ENCODE measurements at places on chromosomes 13 and 19. TPM values are rescaled to one million over a fixed set of nuclear protein-coding genes. Genes with fewer than 3 reads are reported as not detected.

LGALS14 gene
- not detected for total RNA-seq

ZNF491 gene
- total RNA-seq, result 18.5 TPM

IFNL1 gene
- total RNA-seq, result not detected

RNF225 gene
- total RNA-seq, result not detected

IL4I1 gene
- total RNA-seq, result not detected

TMEM238 gene
- not detected for total RNA-seq

CD209 gene
- not detected for total RNA-seq

LILRA5 gene
- total RNA-seq, result 0.63 TPM

PGLYRP2 gene
- not detected for total RNA-seq

SHISA2 gene
- total RNA-seq, result 30.7 TPM

CCDC8 gene
- total RNA-seq, result 2.2 TPM

PTGIR gene
- not detected for total RNA-seq

SPTBN4 gene
- total RNA-seq, result 42.6 TPM

CGB2 gene
- not detected for total RNA-seq

CEACAM4 gene
- not detected for total RNA-seq

TMEM150B gene
- not detected for total RNA-seq

PABPC3 gene
- total RNA-seq, result 0.31 TPM

APLP1 gene
- 197 TPM for total RNA-seq

TTYH1 gene
- 64.5 TPM for total RNA-seq

ZBTB32 gene
- total RNA-seq, result not detected

UNC13A gene
- total RNA-seq, result 48.5 TPM

CPT1C gene
- 58.5 TPM for total RNA-seq

BICRA gene
- total RNA-seq, result 12.8 TPM

ZNF681 gene
- 21.9 TPM for total RNA-seq

F10 gene
- not detected for total RNA-seq

RNASEH2A gene
- 16.9 TPM for total RNA-seq

CASP14 gene
- total RNA-seq, result not detected

URAD gene
- not detected for total RNA-seq

FGF22 gene
- 0.63 TPM for total RNA-seq

SH2D3A gene
- total RNA-seq, result 0.31 TPM

NKG7 gene
- 0.63 TPM for total RNA-seq

KASH5 gene
- total RNA-seq, result not detected

Data from parietal lobe (tissue), 2 donors.